AG08395 (cell line): ENCODE measurements at places on chromosomes 5 and 9.
A peak's percentile ranks its signal among the peaks of the same experiment; 100 is the strongest.

GRCh38 chr5:138369261-138369660 is 16.8 kb downstream of the KDM3B start:
- no peak for DNase-seq

GRCh38 chr5:134511796-134512660 is 13.4 kb upstream of the JADE2 start:
- DNase-seq, result peak; percentile 46

DNA sequence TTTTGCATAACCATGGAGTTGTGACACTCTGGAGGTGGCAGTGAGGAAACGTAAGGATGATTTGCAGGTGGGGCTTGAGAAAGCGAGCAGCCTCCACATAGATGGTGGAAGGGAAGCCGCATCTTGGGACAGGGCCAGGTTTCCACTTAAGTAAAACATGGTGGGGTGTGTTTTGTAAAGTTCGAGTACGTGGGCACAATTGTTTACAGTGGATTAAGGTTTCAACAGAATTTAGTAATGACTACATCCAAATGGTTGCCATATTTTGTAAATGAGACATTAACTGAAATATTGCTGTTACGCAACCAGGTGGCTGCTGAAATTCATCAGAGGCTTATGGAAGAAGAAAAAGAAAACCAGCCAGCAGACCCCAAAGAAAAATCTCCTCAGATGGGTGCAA is 85.4 kb upstream of the IL7R start:
- peak; percentile 46 for DNase-seq

- DNase-seq, result peak; percentile 54
Measured at GRCh38 chr9:123679330-123679987, 250.5 kb downstream of the DENND1A start.

GRCh38 chr5:96997265-96997859 is 61.5 kb downstream of the LNPEP start:
- peak; percentile 43 for DNase-seq

DNA sequence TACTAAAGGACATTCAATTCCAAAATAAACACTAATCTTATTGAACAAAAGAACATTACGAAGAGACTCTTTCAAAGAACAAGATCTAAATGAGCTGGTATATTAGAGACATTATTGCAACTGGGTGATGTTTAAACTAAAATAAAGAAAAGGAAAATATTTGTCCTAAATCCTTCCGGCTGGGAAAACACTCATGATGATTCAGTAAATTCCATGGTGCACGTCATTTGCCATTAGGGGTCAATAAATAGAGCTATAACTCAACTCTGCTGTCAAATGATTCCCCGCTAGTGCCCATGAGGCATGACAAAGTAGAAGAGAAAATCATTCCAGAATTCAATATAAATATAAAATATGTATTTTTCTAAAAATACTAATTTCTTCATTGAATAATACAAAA is 565.5 kb upstream of the TUSC1 start:
- peak; percentile 22 for DNase-seq

- no peak for DNase-seq
Measured at GRCh38 chr5:171275841-171276544, 33.1 kb upstream of the TLX3 start.

GRCh38 chr5:109155625-109156024 is 254.1 kb downstream of the PJA2 start:
- no peak for DNase-seq

- DNase-seq, result no peak
Measured at GRCh38 chr5:78758169-78758839, 109.7 kb upstream of the LHFPL2 start.

DNA sequence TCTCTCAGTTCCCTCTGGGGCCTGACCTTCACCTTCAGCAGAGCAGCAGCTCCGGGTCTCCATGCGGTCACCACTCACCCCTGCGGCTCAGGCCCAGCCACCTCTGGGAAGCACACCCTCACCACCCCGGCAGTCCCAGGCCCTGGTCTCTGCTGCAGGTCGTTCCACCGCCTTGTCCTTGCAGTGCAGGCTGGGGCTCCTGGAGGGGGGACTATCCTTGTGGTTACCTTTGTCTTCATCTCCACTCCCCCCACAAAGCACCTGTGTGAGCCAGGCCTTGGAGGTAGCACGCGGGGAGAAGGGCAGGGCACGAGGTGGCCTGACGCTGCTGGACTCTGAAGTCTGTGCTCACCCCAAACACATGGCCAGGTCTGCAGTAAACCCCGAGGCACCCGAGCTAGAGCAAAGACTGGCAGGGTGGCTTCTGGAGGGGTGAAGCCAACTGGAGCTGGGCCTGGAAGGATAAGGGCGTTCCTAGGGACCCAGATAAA is 33.2 kb upstream of the RXRA start:
- DNase-seq, result no peak

GRCh38 chr9:91953718-91954117 is 3.7 kb upstream of the ROR2 start:
- DNase-seq, result no peak

GRCh38 chr5:180328296-180329137 is 24.6 kb downstream of the GFPT2 start:
- DNase-seq, result peak; percentile 62
